ENCODE measurements at places on chromosomes 3 and 15.

DNA sequence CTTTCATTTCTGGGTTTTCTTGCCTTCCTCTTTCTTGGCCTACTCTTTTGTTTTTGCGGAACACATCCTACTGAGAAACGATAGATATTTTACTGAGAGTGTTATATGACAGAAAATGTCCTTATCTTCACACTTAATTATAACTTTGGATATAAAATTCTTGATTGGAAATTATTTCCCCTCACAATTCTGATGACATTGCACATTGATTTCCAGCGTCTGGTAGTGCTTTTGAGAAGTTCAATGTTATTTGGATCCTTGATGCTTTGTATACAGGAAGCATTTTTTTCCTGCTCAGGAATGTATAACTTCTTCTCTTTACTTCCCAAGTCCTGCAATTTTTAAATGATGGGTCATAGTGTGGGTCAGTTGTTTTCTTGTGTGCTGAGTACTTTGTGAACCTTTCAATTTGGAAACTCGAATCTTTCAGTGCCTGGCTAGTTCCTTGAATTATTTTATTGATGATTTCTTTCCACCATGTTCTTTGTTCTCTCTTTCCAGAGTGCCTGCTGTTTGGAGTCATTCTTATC is 183.9 kb downstream of the PDCD6IP start:
- no peak for DNase-seq

DNA sequence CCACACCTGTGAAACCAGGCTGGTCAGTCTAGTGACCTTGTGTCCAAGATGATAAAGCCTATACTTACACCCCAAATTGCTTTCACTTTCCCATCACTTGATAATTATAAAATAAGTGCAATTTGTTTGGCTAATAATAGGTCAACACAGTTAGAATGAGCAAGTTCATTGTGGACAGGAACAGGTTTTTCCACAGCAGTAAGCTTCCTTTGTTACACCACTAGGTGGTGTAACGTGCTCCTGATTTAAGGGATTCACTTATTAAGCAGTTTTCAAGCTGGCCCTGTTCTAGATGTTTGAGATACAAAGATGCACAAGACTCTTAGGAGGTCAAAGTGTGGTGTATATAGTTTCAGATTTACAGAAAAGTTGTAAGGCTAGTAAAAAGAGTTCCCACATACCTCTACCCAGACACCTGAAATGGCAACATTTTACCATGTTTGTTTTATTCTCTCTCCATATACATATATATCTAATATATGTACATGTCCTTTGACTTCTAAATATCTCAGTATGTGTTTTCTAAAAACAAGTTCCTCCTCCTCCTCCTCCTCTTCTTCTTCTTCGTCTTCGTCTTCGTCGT is 6.8 kb upstream of the MFSD1 start:
- DNase-seq = no peak

DNA sequence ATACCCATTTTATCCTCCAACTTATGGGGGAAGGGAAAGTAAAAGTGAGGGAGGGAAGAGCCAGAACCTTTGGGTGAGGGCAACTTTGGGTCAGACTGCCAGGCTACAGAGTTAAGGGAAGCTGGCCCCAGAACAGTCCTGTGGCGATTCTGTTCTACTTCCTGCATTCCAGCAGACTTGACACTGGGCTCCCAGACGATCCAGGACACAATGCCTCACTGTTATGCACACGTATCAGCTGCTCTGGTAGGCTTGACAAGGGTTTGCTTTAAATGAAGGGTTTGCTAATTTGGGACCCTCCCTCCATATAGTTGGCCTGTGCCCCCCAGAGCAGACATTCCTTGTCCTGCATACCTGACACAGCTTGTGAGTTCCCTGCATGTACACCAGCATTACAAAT is 10.7 kb downstream of the GORASP1 start:
- DNase-seq = no peak

GRCh38 chr3:125280668-125281361 is 68.3 kb upstream of the SLC12A8 start:
- no peak for DNase-seq

- DNase-seq = no peak
These were observed 7.2 kb upstream of the ABTB1 start for GRCh38 chr3:127665586-127665985.

GRCh38 chr3:54994111-54994513 is 66.3 kb upstream of the LRTM1 start:
- no peak for DNase-seq

GRCh38 chr15:93141371-93141794 is 52.4 kb upstream of the RGMA start:
- DNase-seq = peak; percentile 35

- no peak for DNase-seq
These were observed 915.0 kb upstream of the GBE1 start for GRCh38 chr3:82676356-82677026.

- no peak for DNase-seq
These were observed 61.0 kb downstream of the KLF13 start for GRCh38 chr15:31387479-31388118.

DNA sequence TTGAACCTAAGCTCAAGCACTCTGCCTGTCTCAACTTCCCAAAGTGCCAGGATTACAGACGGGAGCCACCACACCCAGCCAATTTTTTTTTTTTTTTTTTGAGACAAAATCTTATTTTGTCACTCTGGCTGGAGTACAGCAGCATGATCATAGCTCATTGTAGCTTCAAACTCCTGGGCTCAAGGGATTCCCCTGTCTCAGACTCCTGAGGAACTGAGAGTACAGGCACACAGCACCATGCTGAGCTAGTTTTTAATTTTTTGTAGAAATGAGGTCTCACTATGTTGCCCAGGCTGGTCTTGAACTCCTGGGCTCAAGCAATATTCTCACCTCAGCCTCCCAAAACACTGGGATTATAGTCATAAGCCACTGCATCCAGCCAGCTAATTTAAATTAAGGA is 36.8 kb upstream of the SUCLG2 start:
- DNase-seq = no peak

Data from stimulated activated CD8-positive, alpha-beta memory T cell treated with anti-CD3 and anti-CD28 coated beads, Interleukin-2, amount 100 ng/mL, for 1 hour (primary cell).